T-helper 17 cell (primary cell): ENCODE measurements at places on chromosomes 2 and 18.
A peak's percentile ranks its signal among the peaks of the same experiment; 100 is the strongest.

GRCh38 chr2:25306777-25307368, 34.9 kb downstream of the DNMT3A start:
- DNase-seq = no peak

- no peak for DNase-seq
These were observed 116.7 kb downstream of the LPIN1 start for GRCh38 chr2:11863103-11863502.

GRCh38 chr2:73896362-73897239, 3.8 kb downstream of the ACTG2 start:
- no peak for DNase-seq

GRCh38 chr2:19109518-19109917, 248.9 kb downstream of the OSR1 start:
- no peak for DNase-seq

- DNase-seq = no peak
These were observed 43.5 kb upstream of the NXPH2 start for GRCh38 chr2:138823666-138824065.

DNA sequence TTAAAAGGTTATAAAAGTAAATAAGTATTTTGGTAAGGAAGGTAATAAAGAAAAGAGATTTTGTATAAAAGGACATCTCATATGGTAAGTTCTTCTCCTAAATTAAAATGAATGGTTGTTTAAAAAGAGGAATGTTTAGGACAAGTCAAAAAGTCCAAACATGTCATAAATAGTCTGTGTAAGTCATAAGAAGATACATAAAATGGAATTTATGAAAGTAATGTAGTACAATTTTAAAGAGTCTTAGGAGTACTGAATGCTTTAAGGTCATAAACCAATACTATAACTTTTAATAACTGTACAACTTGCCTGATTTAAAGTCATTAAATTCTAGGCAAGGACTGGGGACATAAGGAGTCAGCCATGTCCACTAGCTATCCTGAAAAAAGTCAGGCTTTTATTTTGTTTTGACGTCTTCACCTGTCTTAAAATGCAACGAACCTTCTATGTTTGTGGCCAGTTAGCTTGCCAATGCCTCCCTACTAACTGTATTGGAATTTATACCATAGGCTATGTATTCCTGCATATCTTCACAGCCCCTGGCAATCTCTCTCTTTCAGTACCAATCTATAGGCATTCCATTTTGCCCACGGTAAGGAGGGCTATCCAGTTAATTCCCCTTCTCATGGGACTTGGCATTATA, 312.3 kb upstream of the LRRTM4 start:
- DNase-seq = no peak

DNA sequence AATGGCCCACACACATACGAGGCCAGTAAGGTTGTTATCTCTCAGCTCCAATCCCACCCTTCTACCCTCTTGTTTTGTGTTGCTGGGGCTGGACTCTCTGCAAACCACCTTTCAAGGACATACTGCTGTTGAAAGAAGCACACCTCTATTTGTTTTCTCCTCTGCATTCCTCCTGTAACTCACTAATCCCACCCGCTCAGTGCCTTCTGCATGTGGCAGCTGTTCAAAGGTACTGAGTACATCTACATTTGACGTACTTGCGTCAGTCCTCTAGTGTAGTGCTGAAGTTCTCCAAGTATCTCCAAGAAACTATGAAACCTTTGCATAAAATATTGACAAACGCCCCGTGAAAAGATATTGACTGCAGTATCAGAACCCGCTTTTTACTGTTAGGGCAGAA, 310.6 kb downstream of the AFF3 start:
- DNase-seq = no peak

DNA sequence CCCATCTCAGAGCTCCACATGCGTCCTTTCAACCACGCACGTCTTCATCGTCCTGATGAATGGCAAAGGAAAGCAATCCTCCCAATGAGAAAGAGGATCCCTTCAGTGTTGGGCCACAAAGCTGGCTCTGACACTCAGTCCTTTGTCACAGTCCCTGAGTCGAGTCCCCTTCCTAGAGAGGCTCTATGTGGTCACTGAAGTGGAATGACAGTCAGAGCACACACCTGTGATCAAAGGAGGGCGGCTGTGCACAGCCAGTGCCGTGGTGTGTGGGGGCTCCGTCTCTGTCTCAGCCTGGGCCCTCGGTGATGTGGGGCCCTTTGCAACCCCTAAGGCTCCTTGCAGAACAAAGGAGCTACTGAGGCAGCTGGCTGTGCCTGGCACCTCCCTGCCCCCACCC, 157.3 kb upstream of the APCDD1 start:
- no peak for DNase-seq

DNA sequence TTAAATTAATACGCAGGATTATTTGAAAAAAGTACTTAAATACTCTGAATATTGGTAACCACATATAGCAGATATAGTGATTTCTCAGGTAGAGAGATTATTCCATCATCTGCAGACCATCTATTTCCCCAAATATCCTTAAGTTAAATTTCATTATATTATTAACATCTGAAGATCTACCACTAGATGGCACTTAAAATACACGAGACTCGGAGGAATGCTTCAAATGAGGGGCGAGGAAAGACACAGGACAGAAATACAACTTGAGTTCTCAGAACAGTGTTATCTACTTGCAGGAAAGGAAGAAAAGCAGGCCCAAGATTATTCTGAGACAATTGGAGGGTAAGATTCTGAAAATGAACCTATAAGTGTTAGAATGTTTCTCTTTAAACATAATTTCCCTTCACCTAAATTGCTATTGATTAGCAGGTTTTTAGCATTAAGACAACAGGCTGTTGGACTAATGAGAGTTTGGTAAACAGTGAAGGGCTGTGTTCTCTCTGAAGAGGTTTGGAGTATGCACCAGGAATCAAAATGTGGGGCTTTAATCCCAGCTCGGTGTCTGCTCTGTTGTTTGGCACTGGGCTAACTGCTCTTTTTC, 76.9 kb upstream of the GCFC2 start:
- no peak for DNase-seq

GRCh38 chr2:38465789-38466127, 88.7 kb upstream of the ATL2 start:
- DNase-seq = no peak

DNA sequence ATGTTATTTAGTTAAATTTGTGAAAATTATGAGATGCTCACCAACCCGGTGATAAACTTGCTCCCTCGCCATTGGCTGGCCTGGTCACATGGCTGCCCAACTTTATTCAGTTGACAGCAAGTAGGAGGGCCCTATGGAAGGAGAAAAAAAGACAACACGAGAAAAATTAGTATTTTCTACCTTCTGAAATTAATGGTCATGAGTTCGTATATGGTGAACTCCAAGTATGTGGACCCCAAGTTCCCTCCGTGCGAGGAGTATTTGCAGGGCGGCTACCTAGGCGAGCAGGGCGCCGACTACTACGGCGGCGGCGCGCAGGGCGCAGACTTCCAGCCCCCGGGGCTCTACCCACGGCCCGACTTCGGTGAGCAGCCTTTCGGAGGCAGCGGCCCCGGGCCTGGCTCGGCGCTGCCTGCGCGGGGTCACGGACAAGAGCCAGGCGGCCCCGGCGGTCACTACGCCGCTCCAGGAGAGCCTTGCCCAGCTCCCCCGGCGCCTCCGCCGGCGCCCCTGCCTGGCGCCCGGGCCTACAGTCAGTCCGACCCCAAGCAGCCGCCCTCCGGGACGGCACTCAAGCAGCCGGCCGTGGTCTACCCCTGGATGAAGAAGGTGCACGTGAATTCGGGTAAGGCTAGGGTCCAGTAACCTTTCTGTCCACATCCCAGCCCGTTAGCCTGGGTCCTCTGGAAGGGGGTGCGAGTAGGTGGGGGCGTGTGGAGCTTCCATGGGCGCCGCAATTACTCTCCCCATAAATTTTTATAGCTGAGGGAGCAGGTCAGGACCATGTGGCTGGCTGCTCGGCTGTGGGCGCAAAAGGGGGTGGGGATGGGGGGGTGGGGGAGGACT, at the start of gene HOXD4:
TSS of gene HOXD4 (plus strand) at position 109 of the 846 bp plus-strand sequence. CDS start at position 193, 84 bp downstream.
- DNase-seq = no peak

GRCh38 chr18:63890950-63891304, 3.4 kb downstream of the SERPINB2 start:
- DNase-seq = no peak

- no peak for DNase-seq
These were observed 132.3 kb downstream of the FOXI3 start for GRCh38 chr2:88320076-88320773.

GRCh38 chr18:41096504-41096903, 858.5 kb upstream of the PIK3C3 start:
- DNase-seq = no peak

GRCh38 chr2:181789827-181790448, 101.6 kb upstream of the ITPRID2 start:
- DNase-seq = no peak

DNA sequence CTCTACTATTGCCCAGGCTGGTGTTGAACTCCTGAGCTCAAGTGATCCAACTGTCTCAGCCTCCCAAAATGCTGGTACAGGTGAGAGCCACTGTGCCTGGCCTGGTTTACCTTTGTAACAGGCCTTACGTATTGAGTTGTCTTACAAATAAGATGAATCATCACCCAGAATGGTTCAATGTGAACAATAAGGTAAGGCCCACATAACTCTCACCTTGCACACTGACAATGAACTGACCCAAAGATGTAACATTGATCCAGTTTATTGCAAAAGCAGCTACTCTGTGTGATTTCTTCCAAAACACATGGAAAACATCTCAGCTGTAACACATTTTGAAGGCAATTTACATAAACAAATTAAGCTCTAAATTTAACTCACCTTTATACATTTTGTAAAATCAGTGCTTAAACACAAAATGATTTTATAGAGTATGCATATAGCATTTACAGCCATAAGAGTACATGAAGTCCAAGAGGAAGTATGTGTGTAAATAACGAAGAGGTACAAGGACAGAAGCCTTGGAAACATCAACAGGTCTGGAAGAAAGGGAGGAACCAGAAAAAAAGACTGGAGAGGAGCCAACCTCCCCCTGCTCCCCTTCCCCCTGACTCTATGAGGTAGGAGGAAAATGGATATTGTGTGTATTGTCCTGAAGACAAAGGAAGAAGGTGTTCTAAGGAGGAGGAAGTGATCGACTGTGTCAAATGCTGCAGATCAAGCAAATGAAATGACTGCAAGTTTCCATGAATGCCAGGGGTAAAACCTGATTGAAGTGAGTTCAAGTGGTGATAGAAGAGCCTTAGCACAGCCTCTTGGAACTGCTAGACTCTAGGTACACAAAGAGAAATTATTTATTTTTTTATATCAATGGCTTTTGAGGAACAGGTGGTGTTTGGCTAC, 5.6 kb upstream of the WDFY1 start:
- DNase-seq = no peak

GRCh38 chr2:79984476-79984875, 320.1 kb downstream of the LRRTM1 start:
- no peak for DNase-seq

GRCh38 chr18:77133051-77133834, 660 bp upstream of the MBP start:
- no peak for DNase-seq

DNA sequence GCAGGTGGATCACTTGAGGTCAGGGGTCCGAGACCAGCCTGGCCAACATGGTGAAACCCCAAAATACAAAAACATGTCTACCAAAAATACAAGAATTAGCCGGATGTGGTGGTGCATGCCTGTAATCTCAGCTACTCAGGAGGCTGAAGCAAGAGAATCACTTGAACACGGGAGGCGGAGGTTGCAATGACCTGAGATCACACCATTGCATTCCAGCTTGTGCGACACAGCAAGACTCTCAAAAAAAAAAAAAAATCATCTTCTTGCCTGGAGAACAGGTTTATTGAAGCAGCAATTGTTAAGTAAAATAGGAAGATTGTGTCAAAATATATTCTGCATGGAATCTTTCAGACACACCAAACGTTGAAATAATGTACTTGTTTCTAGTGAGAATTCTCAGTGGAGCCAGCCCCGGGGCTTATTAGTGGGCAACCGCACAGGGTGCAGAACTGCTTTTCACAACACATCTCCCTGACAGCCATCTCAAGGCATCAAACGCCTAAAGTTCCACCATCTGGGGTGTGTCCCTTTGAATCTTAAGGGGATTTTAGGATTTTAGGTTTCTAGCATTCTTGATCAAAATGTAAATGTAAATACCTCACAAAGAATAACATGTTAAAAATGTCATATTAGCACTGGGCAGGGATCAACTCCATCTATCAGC, 28.6 kb upstream of the PPP4R1 start:
- no peak for DNase-seq

DNA sequence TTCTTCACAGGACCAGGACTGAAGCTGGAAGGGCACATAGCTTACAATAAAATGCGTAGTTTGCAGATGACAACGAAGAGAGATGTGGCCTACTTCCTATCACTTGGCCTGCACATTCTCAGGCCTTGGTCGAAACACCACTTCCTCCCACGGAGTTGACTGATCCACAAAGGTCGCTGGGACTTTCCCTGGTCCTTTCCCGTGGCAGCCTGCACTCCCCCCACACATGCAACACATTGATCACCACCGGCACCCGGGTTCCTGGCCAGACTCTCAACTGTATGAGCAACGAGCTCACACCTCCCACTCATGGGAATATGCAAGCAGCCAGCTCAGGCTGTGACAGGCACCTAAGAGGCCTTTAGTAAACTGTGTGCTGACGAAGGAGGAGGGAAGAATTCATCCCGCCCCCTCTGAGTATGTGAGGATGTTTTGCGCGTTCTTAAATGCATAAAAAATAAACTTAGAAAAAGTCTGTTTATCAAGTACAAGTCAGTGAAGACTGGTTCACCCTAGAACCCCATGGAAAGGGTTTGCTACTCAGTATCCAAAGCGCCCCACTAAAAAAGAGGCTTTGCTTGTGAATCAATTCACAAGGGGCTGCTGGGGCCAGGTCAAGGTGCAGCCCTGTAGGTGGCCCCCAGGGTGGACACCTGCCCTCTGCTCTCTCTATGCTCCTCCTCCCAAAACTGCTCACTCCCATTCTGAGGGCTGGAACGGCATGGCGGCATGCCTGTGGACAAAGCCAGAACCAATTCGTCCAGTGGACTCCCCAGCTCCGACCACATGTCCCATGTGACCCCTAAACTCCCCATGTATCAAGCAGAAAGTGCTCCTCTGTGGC, 154.3 kb downstream of the EIPR1 start:
- peak; percentile 69 for DNase-seq

DNA sequence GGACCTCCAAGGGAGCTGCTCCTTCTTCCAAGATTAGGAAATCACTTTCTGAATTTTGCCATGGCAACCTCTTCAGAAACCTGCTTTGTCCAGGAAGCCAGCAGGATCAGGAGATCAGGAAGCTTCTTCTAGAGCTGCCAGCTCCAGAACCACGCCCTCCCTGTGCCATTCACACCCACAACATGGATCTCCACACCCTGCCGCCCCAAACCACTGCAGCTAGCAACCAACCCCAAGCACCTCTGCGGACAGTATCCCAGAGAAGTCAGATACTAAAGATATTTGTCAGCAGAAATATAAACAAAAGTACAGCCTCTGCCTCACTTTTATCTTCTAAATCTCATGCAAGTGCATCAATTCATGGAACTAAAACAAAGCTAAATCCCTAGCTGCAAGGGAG, 106.4 kb downstream of the VIT start:
- DNase-seq = no peak

- no peak for DNase-seq
These were observed 43.0 kb downstream of the NGEF start for GRCh38 chr2:232970051-232970450.
